SK-N-SH (cell line): ENCODE measurements at places on chromosomes 16 and 17.

DNA sequence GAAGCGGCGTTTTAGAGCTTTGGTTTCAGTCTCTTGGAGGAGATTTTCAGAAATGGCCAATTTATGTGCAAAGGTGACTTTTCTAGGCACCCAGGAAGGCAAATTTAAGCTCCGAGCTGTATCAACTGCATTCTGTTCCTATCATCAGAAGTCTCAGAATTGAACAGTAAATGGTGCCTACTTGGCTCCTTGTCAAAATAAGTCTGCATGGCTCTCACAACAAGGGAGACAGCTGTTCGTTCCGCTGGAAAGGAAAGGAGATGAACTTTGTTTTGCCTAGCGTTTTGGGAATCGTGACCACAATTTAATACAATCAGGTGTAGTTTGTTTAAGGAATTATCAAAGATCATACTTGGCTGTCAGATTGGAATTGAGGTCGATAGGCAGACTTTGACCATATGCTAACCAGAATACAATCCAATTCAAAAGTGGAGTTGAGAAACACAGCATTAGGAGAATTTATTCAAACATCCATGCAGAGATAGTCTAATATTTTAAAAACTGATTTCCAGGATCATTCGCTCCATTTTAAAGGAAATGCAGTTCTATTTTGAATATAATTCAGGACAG lies 139.4 kb downstream of the CPPED1 start:
- DNase-seq, result no peak

GRCh38 chr16:81436386-81436785 lies 8.2 kb upstream of the CMIP start:
- DNase-seq, result no peak

- peak; percentile 72 for DNase-seq
Observed at GRCh38 chr17:75152922-75153779, 1.2 kb downstream of the JPT1 start.

DNA sequence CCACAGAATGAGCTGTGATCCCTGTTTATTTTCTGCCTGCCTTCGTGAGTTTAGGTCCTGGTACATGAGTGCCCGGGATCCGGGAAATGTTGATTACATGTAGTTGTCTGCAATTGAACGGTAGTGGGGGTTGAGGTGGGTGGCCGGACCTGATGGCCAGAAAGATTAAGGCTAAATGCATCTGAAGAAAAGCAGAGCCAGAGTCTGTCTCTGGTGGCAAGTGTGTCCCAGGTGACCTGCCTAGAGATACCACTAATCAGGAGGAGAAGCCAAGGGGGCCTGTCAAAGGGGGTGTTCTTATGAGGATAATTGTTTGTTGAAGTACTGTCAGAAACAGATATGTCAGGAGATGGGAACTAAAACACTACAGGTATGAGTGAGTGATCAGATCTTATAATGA lies 154.0 kb upstream of the ASIC2 start:
- DNase-seq, result no peak

DNA sequence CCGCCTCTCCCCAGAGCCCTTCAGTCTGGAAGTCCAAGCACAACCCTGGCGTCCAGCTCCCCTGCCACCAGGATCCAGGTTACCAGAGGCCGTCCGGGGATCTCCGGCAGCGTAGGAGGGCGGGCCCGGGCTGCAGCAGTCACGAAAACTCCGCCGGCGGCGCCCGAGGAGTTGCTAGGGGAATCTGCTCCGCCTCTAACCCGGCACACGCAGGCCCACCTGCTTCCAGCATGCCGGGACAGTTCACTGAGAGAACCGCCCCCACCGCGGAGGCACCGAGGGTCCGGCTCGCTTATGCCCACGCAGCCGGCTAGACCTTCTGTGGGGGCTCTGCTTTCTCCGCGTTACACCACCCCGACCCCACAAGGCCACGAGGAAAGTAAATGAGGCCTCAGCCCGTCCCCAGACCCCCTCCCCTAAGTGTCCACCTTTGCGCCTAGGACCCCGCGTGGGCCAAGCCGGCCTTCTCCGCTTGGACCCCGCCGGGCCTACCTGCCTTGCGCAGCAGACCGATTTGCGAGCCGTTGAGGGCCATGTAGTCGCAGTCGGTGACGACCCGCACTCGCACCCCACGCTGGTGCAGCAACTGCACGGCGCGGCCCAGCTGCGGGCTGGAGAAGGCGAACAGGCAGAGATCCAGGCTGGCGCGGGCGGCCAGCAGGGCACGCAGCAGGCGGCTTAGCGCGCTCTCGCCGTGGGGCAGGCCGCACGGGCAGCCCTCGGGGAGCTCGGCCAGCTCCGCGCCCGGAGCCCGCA lies 587 bp downstream of the PLD6 start:
- DNase-seq, result peak; percentile 80

DNA sequence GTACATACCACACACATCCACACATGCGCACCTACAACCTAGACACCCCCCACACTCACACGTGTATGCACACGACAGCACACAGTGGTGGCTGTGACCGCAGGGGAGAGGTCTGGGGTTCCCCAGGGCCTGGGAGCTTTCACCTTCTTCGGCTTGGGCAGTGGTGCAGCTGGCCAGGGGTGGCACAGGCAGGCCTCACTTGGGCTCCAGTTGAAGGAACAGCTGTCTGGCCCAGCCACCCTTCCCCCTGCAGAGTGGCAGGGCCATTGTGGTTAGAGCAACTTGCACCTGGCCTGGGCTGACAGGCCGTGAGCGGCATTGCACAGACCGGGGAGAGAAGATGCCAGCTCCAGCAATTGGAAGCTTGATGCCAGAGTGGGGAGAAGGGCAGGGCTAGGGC lies 114.5 kb upstream of the GSE1 start:
- DNase-seq, result no peak

GRCh38 chr16:85461814-85462713 lies 151.1 kb upstream of the GSE1 start:
- DNase-seq, result peak; percentile 86

GRCh38 chr16:14303639-14304394 lies 232.7 kb downstream of the MRTFB start:
- no peak for DNase-seq

GRCh38 chr17:54903375-54903774 lies 2.7 kb downstream of the TOM1L1 start:
- DNase-seq, result peak; percentile 72

DNA sequence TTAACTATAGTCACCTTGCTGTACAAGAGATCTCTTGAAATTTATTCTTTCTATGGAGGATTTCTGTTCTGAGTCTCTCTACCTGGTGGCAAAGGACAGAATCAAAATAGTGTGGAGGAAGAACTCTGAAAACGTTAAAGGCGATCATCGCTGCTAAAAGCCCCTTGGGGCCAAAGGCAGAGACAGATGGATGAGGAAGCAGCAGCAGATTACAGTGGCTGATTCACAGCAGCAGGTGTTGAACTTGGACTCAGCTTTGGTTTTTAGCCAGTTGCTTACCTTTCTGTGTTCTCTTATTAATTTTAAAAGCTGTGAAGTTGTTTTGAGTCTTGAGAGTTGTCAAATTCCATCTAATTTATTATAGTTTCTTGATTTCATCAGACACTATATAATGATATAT lies 956.1 kb upstream of the GOT2 start:
- no peak for DNase-seq

DNA sequence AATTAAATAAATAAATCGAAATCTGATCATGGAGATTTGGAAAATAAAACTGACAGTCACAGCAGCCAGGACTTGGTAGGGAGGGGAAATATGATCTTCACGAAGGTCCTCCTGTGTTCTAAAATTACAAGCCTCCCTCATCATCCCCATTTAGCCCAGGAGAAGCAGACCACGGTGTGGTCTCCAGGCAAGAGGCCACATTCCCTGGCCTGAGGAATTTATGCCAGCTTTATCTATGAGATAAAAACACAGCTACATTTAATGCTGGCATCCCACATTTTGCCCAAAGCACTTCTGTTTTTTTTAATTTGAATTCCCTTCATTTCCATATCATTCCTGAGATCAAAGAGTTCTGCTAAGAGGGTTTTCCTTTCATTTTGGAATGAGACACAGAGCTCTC lies 43.2 kb downstream of the ABCC12 start:
- DNase-seq, result peak; percentile 47

DNA sequence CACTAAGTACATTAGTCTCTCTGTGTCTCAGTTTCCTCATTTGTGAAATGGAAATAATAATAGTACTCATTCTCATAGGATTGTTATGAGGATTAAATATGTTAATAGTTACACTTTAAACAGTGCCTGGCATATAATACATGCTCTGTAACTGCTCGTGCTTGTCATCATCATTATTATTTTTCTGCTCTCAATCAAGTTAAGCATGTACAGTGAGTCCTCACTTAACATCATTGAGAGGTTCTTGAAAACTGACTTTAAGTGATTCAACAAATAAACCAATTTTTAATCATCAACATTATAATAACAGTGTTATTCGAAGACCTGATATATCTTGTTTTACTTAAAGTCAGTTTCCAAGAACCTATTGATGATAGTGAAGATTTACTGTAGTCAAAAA lies 322.3 kb downstream of the ZFHX3 start:
- no peak for DNase-seq

DNA sequence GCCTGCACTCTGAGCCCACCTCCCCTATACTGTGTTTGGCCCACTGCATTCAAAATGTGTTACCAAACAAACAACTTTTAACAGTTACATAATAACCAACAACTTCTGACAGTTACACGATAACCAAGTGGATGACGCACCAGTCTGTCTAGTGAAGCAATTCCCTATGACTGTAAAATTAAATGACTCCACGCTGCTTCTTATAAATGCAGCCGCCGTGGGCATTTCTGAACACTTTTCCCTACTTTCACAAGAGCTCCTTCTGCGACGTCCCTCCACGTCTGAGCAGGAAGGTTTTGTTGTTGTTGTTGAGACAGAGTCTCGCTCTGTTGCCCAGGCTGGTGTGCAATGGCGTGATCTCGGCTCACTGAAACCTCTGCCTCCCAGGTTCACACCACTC lies 27.6 kb downstream of the ZNF276 start:
- no peak for DNase-seq

DNA sequence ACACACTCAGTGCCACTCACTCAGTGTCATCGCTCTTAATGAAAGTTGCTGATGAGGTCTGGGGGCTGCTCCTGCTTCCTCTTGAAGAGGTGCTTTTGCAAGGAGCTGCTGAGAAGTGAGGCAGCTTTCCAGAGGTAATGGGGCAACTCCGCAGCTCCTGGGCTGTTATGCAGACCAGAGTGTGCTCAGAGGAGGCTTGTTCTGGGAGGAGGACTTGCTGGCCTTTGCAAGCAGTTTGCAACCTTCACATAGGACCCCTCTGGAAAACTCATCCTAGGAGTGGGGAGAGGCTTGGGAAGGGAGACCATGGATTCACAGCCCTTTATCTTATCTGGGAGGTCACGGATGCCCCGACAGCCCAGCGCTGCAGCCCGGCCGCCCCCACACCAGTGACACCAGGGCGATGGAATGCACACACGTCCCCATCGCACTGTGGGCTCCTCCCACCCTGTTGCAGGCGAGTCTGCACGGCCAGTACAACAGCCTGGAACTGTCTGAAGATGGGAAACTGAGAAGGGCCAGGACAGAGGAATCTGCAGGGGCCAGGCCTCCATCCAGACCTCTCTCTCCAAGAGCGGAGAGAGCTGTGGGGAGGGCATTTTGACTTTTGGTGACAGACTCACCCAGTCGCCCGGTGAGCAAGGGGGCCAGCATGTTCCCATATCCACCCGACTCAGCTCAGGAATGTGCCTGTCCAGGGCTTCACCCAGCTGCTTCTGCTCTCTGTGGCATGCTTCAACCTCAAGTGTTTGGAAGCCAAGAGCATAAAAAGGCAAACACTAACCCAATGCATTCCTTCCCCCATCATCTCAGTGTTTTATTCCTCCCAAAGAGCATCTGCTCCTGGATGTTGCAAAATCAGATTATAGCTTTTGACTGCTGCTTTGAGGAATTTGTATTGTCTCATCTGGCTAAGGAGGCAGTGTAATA lies 78.6 kb upstream of the ZNF469 start:
- no peak for DNase-seq

GRCh38 chr17:57987581-57988300 lies at the start of gene VEZF1:
VEZF1 (minus strand) TSS chr17:57988254; CDS start chr17:57988111, 143 bp downstream.
- DNase-seq, result peak; percentile 96

DNA sequence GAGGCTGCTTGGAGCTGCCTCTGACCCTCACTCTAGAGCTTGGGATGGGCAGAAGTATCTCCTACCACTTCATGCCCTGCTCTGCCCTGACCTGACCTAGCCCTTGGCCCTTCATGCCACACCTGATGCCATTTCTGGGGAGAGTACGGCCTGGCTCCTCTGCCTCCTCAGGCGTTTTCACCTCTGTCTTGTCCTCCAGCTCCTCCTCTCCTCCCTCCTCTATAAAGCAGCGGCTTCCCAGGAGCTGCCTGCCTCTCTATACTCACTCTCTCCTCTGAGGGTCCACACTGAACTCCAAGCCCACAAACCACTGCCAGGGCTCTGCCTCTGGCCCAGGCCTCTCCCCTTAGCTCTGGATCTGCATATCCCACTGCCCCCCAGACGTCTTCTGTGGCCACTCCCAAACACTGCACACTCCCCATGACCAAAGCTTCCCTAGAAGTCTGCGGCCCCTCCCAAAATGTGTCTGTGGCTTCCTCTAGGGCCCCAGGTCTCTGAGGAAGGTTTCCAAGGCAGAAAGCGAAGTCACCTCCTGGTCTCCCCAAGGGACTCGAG lies 52.6 kb downstream of the PITPNM3 start:
- DNase-seq, result no peak

DNA sequence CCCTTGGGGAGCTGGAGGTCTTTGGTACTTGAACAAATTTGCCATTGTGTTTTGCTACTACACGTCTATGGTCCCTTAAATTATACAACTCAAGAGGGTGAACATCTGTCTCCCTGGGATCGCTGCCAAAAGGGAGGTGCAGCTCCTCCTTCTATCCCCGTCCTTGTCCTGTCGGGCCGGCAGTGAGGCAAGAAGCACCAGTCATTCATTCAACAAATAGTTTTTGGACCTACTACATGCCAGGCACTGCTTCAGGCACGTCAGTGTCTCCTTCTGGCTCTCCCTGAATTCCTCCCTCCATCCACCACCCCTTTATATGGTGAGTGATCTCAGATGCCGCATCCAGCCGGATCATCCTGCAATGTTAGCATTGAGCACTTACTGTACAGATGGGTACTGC lies 2.2 kb upstream of the RPL38 start:
- DNase-seq, result no peak

DNA sequence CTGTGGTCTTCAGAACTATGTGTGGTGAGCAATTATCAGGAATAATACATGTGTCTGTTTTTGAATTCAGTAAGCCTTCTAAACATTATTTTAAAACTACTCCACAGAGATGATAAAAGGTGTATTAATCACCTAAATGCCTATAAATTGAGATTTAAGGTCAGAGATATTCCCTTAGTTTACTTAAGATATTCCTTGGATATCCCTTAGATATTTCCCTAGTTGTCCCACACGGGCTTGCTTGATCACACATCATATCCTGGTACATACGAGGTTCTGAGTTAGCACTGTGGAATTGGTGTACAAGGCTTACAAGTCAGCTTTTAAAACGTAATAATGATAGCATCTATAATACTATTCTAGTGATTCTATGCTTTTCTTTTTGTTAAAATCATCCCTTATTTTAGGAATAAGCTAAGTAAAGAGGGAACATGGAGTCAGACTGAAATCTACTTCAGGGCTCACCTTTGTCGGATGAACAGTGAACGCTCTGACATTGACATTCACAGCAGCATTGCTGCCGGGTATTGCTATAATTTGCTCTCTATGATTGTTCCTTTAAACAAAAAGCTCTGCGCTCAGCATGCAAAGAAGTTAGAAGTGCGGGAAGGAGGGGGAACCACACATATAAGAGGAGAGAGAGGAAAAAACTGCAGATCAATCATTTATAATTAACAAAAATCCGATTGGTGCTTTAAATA lies 136.5 kb downstream of the SKAP1 start:
- no peak for DNase-seq

- DNase-seq, result no peak
Observed at GRCh38 chr17:33905338-33905800, 349.7 kb upstream of the CCL2 start.
